ENCODE measurements at places on chromosomes 5 and 9. TPM values are rescaled to one million over a fixed set of nuclear protein-coding genes. Genes with fewer than 3 reads are reported as not detected.

FOXD4L4 gene
- not detected for total RNA-seq

IRX1 gene
- 1.3 TPM for total RNA-seq

PCDHB12 gene
- total RNA-seq: 1.3 TPM

PCSK1 gene
- 0.05 TPM for total RNA-seq

HAVCR2 gene
- 3.5 TPM for total RNA-seq

GRCh38 chr5:150596826-150597225, 43.6 kb upstream of the SYNPO start:
- no peak for DNase-seq

DNA sequence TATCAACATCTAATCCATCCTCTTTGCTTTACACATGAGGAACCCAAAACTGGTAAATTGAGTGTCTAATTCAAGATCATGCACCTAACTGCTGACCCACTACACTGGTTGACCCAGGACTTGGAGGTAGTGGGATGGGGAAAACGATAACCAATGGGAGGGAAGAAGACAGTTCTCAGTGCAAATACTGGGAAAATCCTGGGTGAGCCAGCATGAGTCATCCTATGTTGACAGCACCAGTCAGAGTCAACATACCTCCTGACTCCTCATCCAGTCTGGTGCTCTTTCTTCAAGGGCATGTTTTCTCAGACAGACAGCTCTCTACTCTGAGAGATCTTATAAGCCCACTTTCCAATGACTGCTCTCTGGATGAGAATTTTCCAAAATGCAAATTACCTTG, 232.8 kb upstream of the PTGER4 start:
- DNase-seq: no peak

DNA sequence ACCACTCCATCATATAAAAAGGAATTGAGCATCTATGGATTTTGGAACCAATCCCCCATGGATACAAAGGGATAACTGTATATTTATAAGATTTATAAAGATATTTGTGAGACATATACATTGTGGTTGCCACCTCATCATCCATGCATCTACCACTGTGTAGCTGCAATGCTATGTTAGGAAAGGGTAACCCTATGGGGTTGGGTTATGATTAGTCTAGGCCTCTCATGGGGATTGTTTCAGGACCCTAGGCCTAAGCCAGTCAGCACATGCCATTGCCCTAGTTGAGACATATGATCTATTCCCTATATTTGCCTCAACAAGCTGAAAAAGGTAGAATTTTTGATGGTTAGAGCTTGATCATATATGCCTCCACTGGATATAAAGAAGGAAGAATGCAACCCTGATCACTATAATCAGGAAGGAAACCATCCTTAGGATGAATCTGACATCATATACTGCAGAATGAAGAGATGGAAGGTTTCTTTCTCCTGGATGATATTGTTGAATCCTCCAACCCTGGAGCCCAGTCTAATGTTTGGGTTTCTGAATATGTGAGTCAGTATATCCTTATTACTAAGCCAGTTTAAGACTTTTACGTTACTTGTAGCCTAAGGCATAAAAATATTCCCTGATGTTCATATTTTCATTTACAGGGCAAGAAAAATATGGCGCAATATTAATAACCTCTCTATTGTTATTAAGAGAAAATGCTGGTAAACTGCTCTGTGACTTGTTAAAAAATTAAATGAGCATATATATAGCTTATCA, 94.2 kb downstream of the ADAMTS19 start:
- no peak for DNase-seq

DNA sequence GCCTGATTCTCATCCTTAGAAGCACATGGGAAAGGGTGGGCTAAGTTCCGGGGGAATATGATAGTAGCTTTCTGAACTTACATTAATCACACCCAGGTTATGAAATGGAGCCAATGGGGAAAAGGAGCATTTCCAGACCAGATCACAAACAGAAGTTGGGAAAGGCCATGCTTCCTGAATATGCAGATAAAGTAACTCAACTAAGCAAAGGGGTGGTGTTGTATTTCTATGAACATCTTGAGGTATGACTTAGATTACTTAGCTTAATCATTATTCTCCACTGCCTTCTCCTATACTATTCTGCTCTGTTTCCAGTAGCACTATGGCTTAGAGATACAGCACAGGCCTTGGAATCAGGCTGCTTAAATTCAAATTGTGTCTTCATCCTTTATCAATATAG, 10.5 kb downstream of the C5orf46 start:
- DNase-seq: no peak

- DNase-seq: no peak
These were observed 39.3 kb downstream of the B4GALT1 start for GRCh38 chr9:33127881-33128280.

DNA sequence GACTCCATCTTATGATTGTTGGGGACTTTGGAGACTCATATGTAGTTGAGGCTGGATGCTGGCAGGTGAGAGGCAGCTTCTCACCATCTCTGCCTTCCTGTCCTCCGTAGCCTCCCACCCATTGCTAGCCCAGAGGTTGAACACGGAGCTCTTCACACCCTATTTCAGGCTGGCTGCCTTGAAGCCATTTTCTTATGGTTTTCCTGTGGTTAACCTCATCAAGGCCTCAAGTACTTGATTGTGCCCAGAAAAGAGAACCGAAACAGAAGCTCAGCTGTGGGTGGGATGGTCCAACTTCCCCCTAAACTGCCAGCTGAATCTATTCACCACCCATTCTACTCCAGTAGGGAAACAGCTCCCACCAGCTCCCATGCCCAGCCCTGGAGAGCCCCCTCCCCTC, 102.9 kb downstream of the LIFR start:
- DNase-seq: no peak

- DNase-seq: no peak
These were observed 507 bp upstream of the DPH7 start for GRCh38 chr9:137579259-137579604.

GRCh38 chr9:589723-590122, 251.8 kb upstream of the DMRT1 start:
- no peak for DNase-seq

DNA sequence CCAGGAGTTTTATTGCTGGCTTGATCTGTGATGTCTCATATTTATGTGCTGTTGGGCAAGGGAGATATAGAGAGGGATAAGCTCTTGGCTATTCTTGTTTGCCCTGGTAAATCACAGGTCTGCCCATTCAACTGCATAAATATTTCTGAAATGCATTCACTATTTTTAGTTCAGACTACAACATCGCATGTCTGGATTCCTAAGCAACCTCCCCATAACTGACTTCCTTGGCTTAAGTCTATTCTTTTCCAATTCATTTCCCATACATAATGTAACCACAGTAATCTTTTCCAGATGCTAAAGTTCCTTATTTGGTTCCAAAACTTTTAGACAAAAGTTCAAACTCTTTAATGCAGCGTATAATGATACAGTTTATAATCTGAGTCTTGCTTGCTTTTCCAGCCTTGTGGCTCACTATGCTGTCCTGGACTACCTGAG, 321.4 kb upstream of the ACTBL2 start:
- no peak for DNase-seq

- DNase-seq: no peak
These were observed 155.0 kb upstream of the PANK3 start for GRCh38 chr5:168734119-168734518.

DNA sequence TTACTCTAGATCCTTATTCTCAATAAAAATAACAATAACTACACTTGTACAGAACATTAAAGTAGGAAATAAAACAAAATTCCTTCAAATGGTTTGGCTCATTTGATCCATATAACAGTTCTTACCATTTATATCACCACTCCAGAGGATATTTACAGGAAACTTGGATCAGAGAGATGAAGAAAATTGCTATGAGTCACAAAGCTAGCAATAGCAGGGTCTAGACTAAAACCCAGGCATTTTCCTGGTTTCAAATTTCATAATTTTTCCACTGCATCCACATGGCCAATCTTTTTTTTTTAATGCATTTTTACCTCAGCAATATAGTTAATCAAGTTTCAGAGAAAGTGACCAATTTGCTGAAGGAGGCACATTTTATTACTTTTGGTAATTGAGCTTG, 299.2 kb downstream of the ELAVL2 start:
- no peak for DNase-seq

- DNase-seq: no peak
These were observed 46.9 kb upstream of the CEP78 start for GRCh38 chr9:78189001-78189400.

Data from Right ventricle myocardium inferior (tissue), 1 donor.